ENCODE measurements at places on chromosomes 6 and 20.

DNA sequence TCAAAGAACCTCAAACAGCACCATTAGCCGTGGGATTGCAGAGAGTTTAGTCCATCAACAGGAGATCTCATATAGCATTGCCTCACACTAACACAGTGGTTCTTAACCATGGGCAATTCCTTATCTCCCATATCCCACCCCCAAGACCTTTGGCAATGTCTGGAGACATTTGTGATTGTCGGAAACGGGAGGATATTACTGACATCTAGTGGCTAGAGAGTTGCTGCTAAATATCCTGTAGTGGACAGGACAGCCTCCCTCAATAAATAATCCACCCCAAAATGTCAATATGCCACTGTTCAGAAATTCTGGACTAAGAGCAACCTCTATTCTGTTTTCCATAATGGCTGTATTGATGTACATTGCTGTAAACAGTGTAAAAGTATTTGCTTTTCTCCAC, 210.1 kb upstream of the CCN2 start:
- no peak for DNase-seq

DNA sequence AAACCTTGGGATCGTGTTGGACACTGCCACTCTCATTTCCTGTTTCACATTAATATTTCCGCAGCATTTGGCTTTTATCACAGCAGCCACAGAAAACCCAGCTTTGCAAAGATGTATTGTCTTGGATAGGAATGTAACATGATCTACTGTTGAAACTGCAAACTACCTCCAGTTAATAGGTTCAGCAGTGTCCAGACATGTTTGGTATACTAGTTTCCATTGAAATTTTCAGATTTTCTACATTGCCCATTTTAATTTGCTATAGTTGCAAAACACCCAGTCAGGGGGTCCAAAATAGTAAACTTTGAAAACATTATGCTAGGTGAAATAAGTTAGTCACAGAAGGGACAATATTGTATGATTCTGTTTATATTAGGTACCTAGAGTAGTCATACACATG, 3.3 kb downstream of the ANKRD6 start:
- DNase-seq = no peak

GRCh38 chr6:22025468-22026163, 271.2 kb downstream of the PRL start:
- no peak for DNase-seq

- DNase-seq = no peak
Measured at GRCh38 chr6:30963641-30964040, 19.9 kb upstream of the MUC21 start.

GRCh38 chr6:40988634-40989033, 50.4 kb downstream of the UNC5CL start:
- no peak for DNase-seq

DNA sequence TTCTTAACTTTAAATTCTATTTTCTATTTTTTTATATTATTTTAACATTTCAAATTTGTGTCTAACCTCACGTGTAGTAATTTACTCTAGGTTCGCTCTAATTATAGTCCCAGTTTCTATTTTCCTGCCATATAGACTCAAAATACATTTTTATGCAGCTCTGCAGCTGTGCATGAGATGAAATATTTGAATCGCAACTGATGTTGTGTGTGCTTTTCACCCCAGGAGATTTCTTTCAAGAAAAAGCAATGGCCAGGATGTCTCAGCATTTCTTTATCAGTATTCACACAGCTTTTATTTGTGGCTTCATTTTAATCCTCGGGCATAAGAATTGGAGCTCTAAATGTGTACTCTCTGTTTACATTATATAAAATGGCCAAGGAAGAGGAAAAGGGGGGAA, 157.6 kb downstream of the HDGFL1 start:
- DNase-seq = no peak

- no peak for DNase-seq
Measured at GRCh38 chr20:2820084-2820895, 4.1 kb downstream of the TMEM239 start.

DNA sequence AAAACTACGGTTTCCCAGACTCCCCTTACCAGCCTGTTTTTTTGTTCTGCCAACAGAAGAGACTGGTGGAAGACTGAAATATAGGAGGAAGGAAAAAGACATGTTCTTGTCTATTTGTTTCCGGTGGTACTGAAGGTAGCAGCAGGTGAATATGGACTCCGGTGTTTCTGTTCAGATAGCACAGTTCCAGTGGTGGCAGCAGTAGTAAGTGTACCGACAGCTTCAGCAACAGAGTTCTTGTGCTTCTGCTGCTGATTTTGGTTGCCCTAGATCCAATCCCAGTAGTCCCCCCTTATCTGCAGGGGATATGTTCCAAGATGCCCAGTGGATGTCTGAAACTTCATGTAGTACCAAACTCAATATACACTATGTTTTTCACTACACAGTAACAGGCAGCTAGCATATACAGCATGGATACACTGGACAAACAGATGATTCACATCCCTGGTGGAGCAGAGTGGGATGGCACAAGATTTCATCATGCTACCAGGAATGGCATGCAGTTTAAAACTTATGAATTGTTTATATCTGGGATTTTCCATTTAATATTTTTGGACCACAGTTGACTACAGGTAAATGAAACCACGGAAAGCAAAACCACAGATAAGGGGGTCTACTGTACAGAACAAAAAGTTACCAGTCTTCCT, 301.8 kb downstream of the BTBD9 start:
- DNase-seq = no peak

- no peak for DNase-seq
Measured at GRCh38 chr20:53582574-53583351, 10.9 kb downstream of the ZNF217 start.

DNA sequence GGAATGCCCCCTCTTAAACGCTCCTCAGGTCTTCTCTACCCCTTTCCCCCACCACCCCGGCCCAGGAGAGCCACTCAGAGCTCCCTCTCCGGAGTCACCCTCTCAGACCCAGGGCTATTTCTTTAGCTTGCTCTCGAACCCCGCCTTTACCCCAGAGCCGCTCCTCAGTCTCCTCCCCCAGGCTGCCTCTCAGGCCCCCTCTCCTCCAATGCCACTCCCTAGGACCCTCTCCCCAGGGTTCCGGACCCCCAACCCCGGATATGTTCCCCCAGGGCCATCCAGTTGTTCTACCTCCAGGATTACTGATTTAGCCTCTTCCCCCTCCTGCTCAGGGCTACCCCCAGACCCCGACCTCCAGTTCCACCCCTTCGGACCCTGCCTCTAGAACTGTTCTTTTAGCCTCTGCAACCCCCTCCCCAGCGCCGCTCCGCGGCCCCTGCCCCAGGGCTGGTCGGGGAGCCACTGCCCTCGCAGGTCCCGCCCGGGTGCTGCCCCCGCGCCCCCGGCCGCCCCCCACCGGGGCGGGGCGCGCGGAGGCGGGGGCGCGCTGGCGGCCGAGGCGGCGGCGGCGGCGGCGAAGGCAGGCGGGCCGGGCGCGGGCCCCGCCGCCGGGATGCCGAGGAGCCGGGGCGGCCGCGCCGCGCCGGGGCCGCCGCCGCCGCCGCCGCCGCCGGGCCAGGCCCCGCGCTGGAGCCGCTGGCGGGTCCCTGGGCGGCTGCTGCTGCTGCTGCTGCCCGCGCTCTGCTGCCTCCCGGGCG, at the start of gene MMP24:
Gene MMP24, plus strand, starts transcription at position 565 of the 758 bp plus-strand sequence. Its CDS starts 49 bp downstream, at position 614.
- no peak for DNase-seq

- no peak for DNase-seq
Measured at GRCh38 chr20:34883087-34883688, 6.8 kb downstream of the ACSS2 start.

- DNase-seq = no peak
Measured at GRCh38 chr6:19771753-19772336, 65.3 kb upstream of the ID4 start.

DNA sequence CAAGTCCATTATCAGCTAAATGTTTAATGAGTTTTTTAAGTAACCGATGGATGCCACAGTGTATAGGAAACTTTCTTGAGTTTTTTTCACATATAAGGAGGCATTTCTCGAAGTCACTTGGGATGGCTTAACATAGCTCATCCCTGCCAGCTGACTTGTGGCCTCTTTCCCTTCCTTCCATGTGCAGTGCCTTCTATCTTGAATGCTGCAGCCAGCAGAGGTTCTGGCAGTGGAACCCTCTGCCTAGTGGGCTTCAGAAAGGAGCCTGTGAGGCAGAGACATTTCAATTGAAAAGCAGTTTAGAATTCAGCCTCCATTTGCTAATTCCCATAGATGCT, 51.9 kb downstream of the AKAP12 start:
- DNase-seq = no peak

DNA sequence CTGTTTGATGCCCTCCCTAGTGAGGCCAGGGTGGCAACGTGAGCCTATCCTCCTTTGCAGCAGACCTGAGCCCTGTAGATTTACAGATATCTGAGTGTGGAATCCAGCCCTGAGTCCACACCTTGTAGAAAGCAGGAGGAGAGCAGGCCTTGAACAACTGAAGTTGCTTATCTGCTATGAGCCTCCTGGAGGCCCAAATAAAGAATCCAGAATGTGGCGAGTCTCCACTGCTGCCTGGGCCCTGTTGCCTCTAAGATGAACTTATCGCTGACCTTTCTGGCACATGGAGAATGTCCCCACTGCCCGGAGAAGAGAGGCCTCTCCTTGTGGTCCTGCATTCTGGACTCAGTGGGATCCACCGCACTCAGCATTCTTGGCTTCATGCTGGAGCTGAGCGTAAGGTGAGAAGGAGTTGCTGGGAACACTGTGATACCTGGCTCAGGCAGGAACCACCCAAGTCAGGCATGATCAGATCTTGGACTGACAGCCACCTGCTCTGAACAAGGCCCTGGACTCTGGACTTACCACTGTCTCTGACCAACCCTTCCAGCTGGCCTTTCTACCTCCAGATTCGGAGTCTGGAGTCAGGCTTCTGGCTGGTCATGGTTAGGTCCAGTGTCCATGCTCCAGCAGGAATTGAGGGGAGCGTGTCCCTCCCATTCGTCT, 5.8 kb upstream of the MANBAL start:
- DNase-seq = no peak

DNA sequence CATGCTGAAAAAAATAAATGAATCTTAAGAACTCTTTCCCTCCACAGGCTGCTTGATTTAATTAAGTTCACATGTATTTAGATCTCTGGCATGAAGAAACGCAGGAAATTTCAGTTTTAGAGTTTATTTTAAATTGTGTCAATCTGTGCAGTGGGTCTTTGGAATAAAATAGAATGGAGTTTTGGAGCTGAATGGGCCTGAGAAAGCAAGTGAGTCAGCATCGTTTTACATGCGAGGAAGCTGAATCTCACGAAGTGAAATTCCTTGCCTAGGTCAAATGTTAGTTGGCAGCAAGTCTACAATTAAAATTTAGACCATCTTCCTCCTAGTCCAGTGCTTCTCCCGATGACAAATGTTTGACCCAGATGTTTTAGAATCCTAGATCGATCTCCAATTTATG, 22.4 kb downstream of the MAP7 start:
- DNase-seq = no peak

- no peak for DNase-seq
Measured at GRCh38 chr6:15730922-15731321, 68.1 kb upstream of the DTNBP1 start.

DNA sequence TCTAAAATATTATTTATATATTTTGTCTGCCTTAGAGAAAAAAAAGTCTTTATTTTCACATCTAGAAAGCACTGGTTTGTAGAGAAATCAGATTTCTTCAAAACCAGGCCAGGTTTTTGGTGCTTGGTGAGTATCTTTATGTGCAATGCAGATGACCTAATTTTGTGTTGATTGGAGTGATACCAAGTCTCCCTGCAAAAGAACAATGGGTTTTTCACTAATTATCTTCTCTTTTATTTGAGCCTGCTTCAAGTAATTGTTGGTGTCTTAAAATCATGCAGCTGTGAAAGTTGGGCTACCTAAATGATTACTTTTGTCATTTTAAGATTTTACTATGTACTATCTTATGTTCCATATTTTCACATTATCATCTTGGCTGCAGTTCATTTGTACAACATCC, 874.7 kb downstream of the TFAP2A start:
- DNase-seq = no peak

DNA sequence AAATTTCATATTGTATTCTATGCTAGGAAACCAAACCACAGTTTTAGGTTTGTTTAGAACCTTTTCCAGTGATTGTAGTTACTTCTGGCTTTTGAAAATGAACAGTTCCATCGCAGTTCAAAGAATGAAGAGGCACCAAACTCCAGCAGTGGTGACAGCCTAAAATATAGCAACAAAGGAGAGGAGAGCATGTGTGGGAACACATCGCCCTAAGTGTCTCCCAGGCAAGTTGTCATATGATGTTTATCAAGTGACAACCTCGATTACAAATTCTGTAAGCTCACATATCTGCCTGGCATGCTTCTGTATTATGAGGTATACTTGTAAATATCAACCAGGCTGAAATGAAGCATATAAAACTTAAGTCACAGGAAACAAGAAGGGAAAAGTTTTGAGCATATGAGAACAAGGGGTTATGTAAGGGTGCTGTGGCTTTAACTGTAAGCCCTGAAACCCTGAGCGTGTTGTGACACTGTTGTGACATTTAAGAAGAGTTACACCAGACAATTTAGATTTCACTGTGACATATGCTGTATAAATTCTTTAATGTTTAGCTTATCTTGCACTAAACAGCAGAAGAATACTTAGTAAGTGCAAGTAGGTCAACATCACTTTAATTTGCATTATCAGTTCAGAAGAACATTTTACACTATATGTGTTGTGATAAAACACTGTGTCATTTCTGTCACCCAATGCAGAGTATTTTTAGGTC, 29.1 kb upstream of the FBXL4 start:
- no peak for DNase-seq

DNA sequence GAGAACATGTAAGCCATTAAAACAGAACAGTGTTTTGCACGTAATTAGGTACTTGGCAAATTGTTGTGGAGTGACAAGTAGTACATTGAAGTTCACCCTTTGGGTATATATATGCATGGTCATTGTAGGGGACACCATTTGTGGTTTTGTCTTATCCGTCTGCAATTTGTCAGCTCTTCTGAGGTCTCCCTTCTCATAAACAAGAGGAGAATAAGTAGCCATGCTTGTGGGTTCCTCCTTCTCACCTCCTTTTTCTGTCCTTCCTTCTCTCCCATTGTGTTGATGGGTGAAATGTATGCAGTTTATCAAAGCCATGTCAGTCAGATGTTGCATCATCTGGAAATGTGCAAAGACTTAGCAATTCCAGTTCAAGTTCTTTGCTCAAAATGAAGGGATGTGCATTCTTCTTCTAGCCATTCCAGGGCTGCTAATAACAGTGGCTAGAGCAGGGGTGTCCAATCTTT, 70.9 kb downstream of the QKI start:
- no peak for DNase-seq

GRCh38 chr6:90372885-90373284, 76.2 kb upstream of the BACH2 start:
- no peak for DNase-seq

- DNase-seq = no peak
Measured at GRCh38 chr6:32045811-32046449, 7.7 kb downstream of the CYP21A2 start.

DNA sequence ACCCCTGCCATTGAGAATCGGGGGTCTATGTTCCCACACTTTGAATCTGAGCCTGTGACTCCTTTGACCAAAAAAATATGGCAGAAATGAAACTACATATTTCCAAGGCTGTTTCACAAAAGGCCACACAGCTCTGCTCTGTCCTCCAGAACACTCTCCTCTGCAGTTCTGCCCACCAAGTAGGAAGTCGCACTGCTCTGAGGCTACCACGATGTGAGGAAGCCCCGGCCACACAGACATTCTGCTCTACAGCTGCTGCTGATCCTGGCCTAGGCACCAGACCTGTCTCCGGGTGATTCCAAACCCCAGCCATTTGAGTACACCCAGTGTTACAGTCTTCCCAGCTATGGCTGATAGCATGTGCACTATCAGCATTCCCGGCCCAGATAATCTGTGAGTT, 85.1 kb downstream of the LYRM4 start:
- no peak for DNase-seq

Measured in NCI-H1694 treated with DMSO at 0.1 percent for 48 hours (cell line).